Daoy (cell line): ENCODE measurements at places on chromosomes 5 and 9. TPM values are rescaled to one million over a fixed set of nuclear protein-coding genes. Genes with fewer than 3 reads are reported as not detected.

DNA sequence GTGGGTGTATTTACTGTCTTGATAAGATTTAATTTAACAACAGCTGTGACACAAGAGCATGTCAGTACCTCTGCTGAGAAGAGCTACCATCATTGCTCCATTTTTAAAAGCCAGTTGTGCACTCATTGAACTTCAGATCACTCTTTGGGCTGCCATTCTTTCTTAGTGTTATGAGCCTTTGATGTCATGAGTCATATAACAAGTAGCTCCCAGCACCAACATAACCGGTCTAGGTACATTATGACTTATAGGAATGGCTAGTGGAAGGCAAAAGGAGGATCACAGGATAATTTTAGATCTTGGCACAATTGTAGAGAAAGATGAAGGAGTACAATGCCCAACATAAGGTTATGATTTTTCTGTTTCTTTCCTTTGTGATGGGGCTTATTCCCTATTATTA lies 170.8 kb upstream of the FBN2 start:
- DNase-seq, result no peak

The OR1Q1 gene
- total RNA-seq, result not detected in 2 replicates

DNA sequence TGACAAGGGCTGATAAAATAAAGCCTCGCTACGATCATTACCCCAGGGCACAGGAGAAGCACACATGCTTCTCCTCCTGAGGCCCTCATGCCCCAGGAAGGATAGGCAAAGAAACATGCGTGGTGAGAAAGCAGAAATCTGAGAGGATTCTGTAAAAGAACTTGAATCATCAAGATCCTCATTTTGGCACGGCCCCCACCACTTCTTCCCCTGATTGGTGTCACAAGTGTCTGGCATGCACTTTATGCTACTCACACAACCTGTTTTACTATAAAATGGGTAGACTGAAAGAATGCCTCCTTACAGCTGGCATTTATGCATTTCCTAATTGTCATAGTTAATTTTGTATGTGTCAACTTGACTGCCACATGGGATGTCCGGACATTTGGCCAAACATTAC lies 32.1 kb downstream of the PCA3 start:
- DNase-seq, result no peak

The ST6GALNAC4 gene
- total RNA-seq, result 29.1 and 78.4 TPM in 2 replicates

GRCh38 chr5:143644727-143645126 lies 167.2 kb upstream of the HMHB1 start:
- DNase-seq, result no peak

- DNase-seq, result no peak
Measured at GRCh38 chr5:84229045-84229444, 155.6 kb downstream of the EDIL3 start.

DNA sequence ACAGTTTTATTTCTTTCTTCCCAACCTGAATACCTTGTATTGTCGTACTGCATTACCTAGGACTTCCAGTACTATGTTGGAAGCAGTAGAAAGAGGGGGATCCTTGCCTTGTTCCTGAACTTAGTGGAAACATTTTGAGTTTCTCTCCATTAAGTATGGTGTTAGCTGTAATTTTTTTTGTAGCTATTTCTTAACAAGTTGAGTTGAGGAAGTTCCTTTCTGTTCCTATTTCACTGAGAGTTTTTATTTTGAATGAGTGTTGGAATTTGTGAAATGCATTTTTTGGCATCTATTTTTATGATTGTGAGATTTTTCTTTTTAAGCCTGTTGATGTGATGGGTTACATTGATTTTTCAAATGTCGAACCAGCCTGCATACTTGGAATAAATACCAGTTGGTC lies 49.0 kb downstream of the FSD1L start:
- DNase-seq, result no peak

The FST gene
- 0.91 and 1.7 TPM in 2 replicates for total RNA-seq

DNA sequence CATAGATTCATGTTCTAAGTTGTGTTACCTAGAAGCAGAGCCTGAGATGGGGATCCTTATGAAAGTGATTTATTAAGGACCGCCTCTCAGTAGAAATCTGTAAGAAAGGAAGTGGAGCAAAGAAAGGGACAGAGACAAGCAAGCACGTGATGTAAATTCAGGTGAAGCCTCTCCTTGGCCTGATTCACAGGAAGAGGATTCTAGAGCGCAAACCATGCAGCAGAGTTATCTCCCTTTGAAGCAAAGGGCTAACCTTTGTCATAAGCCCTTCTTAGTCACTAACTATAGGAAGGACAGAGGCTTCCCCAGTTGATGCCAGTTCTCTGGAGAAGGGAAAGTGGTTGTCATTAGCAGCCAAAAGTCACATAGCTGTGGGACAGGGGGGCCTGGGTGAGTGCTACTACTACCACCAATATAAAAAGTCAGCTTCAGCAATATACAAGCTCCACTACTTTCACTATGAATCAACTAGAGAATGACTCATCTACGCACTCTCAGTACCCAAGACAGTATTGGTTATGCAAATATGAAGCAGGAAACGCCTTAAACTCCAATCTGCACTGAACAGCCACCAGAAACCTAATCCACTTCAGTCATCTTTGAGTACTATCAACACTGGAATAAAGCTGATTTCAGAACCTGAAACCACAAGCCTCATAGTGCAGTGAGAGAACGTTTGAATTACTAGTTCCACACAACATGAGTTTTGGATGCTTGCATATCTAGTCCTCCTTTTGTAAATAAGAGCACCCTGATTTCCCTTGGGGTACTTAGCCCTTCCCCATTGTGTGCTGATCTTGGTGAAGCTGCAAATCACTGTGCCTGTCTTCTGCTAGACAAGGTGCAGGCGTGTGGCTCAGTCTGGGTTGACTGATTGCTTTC lies 162.7 kb downstream of the ZNF608 start:
- DNase-seq, result peak; percentile 69

The TRAF1 gene
- total RNA-seq, result 8.1 and 11.6 TPM in 2 replicates

GRCh38 chr9:12862611-12863410 lies 88.0 kb downstream of the LURAP1L start:
- no peak for DNase-seq

- no peak for DNase-seq
Measured at GRCh38 chr5:111755942-111756381, 1.0 kb downstream of the NREP start.
